Suprapubic skin (tissue), 4 donors: ENCODE measurements at places on chromosomes 3 and 15.

DNA sequence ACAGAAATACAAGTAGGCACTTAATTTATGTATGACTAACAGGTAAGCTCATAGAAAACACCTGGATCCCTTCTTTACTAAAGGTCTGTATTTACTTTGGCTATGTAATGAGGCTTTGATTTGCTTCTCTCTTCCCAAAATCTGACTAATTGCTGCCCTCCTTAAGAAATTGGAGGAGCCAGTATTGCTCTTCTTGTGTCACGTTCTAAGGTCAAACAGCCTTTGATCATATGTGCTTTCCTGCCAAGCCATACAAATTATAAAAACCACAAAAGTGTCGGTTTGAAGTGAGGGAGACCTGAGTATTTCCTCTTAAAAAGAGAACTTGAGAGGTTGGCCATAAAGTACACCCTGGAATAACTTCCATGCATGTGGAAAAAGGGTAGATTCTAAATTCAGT is 112.1 kb upstream of the MB21D2 start:
- H3K36me3 ChIP-seq = no peaks in the 10 kb centered on the region
- H3K4me3 ChIP-seq = no peak overlapping the region
- no peak overlapping the region for H3K27ac ChIP-seq

DNA sequence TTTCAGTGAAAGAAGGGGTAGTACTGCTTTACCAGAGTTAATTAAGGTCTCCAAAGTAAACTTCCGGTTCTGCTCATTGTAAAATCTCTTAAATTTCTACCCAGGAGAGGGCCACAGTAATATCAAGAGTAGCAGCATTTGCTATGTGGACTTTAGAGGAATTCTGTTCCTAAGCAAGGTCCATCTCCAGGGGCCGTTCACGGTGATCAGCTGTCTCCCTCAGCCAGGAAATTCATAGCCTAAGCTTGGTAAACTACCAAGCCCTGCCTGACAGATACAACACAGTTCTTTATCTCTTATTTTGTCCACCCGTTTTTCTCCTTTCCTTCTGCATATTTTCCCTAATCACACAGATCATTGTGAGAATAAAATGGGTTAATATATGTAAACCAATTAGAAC is 2.3 kb downstream of the DUT start:
- no peak overlapping the region for H3K27ac ChIP-seq
- H3K27me3 ChIP-seq = no peaks in the 10 kb centered on the region
- H3K36me3 ChIP-seq = peaks cover 44% of the 10 kb centered on the region
- peaks cover 18% of the 10 kb centered on the region for H3K4me1 ChIP-seq
- H3K4me3 ChIP-seq = no peak overlapping the region

GRCh38 chr3:38828681-38829080 is 12.7 kb upstream of the SCN10A start:
- H3K4me1 ChIP-seq = no peaks in the 10 kb centered on the region
- H3K4me3 ChIP-seq = no peak overlapping the region
- no peak for DNase-seq
- H3K27me3 ChIP-seq = no peaks in the 10 kb centered on the region
- H3K36me3 ChIP-seq = no peaks in the 10 kb centered on the region

DNA sequence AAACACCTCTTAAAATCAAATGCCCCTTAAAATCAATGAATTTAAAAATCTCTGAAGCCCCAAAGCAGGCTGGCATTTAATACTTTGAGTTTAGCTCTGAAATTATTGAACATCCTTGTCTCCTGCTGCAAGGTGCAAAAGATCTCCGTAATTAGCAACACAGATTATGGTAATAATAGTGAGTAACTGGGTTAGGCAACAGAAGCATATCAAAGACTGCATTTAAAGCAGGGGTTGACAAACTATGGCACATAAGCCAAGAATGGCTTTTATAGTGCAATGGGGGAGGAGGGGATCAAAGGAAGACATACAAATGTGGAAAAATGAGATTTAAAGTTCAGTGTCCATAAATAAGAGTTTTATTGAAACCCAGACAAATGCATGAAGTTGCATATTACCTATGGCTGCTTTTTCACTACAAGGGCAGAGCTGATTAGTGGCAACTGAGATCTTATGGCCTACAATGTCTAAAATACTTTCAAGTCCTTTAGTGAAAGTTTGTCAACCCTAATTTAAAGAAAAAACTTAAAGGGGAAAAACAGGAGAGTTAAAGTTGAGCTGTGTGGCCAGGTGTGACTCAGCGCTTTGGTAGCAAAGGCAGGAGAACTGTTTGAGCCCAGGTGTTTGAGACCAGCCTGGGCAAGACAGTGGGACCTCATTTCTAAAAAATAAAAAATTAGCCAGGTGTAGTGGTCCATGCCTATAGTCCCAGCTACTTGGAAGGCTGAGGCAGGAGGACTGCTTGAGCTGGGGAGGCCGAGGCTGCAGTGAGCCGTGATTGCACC is 157.6 kb downstream of the TBL1XR1 start:
- H3K27me3 ChIP-seq = no peaks in the 10 kb centered on the region
- no peak overlapping the region for H3K27ac ChIP-seq
- peaks cover 38% of the 10 kb centered on the region for H3K36me3 ChIP-seq
- H3K4me3 ChIP-seq = no peak overlapping the region
- DNase-seq = no peak
- peaks cover 22% of the 10 kb centered on the region for H3K4me1 ChIP-seq

GRCh38 chr15:40325700-40326099 is 2.2 kb downstream of the INAFM2 start:
- H3K27ac ChIP-seq = no peak overlapping the region
- peaks cover 33% of the 10 kb centered on the region for H3K4me1 ChIP-seq
- no peaks in the 10 kb centered on the region for H3K36me3 ChIP-seq
- no peak overlapping the region for H3K4me3 ChIP-seq

DNA sequence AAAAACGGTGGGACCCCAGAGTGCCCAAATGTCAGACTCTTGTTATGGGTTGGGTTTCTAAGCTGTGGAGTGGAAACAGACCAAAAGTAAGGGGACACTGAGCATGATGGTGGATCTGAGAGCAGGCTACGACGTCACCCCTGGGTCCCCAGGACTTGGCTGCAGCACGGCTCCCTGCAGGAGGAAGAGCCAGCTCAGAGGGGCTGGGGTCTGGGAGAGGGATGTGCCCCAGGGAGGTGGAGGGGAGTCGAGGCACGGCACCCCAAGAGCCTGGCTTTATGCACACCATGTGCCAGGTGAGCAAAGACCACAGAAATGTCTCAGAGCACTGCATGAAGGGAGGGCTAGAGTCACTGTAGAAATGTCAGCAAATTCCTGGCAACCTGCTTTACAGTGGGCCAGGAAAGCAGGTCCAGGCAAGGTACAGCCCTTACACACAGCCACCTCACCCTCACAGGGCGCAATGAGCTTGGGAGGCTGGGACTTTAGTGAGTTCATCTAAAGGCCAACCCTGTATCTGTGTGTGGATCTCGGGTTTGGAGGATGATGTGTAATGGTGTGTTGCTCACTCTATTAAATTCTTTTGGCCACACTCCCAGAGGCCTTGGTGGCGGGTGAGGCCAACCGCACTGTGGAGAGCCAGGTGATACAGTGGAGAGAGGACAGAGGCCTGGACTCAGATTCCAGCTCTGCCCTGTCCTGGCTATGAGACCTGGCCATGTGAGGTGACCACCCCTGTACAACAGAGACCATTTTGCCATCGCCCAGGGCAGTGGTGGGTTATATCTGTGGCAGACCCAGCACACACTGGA is 14.1 kb downstream of the CTSH start:
- H3K4me1 ChIP-seq = peaks cover 33% of the 10 kb centered on the region
- H3K36me3 ChIP-seq = peaks cover 47% of the 10 kb centered on the region
- DNase-seq = no peak
- no peaks in the 10 kb centered on the region for H3K27me3 ChIP-seq
- peak overlapping the region; percentile 17 for H3K27ac ChIP-seq

GRCh38 chr3:56926243-56926946 is 124.6 kb upstream of the ARHGEF3 start:
- H3K4me3 ChIP-seq = no peak overlapping the region
- no peak for DNase-seq
- H3K27me3 ChIP-seq = no peaks in the 10 kb centered on the region
- peaks cover 44% of the 10 kb centered on the region for H3K4me1 ChIP-seq
- H3K27ac ChIP-seq = no peak overlapping the region

GRCh38 chr3:29397406-29397805 is 116.5 kb downstream of the RBMS3 start:
- DNase-seq = no peak
- H3K27me3 ChIP-seq = no peaks in the 10 kb centered on the region
- H3K4me3 ChIP-seq = no peak overlapping the region
- no peaks in the 10 kb centered on the region for H3K4me1 ChIP-seq
- H3K27ac ChIP-seq = no peak overlapping the region
- no peaks in the 10 kb centered on the region for H3K36me3 ChIP-seq

DNA sequence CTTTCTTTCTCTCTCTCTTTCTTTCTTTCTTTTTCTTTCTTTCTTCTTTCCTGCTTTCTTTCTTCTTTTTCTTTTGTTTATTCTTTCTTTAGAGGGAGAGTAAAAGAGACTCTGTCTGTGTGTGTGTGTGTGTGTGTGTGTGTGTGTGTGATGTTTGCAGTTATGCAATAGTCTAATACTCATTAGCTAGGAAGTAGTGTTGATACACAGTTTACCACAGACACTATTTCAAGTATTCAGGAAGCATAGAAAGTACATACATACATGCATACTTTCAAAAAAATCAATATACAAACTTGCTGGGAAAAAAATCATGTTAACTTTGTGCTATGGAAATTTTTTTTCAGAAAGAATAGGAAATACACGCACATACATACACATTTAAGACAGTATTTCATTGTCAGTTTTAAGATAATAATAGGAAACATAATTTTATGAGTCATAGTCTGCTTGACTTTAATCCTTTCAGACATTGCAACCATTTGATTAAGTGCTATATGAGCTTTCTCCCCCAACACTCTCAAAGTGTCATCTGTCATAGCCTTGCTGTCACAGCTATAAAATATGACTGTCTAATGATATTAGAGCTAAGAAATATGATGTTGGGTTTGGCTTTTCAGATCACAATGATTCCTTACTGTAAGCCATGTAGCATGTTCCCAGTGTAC is 74.9 kb upstream of the EPHA3 start:
- H3K27me3 ChIP-seq = no peaks in the 10 kb centered on the region
- no peaks in the 10 kb centered on the region for H3K36me3 ChIP-seq
- no peak overlapping the region for H3K4me3 ChIP-seq
- no peak for DNase-seq
- H3K4me1 ChIP-seq = no peaks in the 10 kb centered on the region

GRCh38 chr3:29614954-29615353 is 334.1 kb downstream of the RBMS3 start:
- H3K4me3 ChIP-seq = no peak overlapping the region
- no peaks in the 10 kb centered on the region for H3K27me3 ChIP-seq
- H3K27ac ChIP-seq = no peak overlapping the region
- H3K36me3 ChIP-seq = no peaks in the 10 kb centered on the region
- H3K4me1 ChIP-seq = peaks cover 10% of the 10 kb centered on the region

- H3K27me3 ChIP-seq = no peaks in the 10 kb centered on the region
- peak overlapping the region; percentile 92 for H3K4me3 ChIP-seq
- peak overlapping the region; percentile 97 for H3K27ac ChIP-seq
- DNase-seq = no peak
- H3K36me3 ChIP-seq = peaks cover 23% of the 10 kb centered on the region
Observed at GRCh38 chr3:63914312-63914711, 2.1 kb upstream of the SCAANT1 start.

GRCh38 chr3:191372122-191372521 is 41.8 kb upstream of the UTS2B start:
- no peaks in the 10 kb centered on the region for H3K27me3 ChIP-seq
- H3K36me3 ChIP-seq = peaks cover 32% of the 10 kb centered on the region
- no peak overlapping the region for H3K4me3 ChIP-seq
- peaks cover 17% of the 10 kb centered on the region for H3K4me1 ChIP-seq

GRCh38 chr3:29695643-29696198 is 414.9 kb downstream of the RBMS3 start:
- no peak overlapping the region for H3K4me3 ChIP-seq
- H3K4me1 ChIP-seq = peaks cover 22% of the 10 kb centered on the region
- H3K27ac ChIP-seq = peak overlapping the region; percentile 77
- H3K27me3 ChIP-seq = no peaks in the 10 kb centered on the region
- H3K36me3 ChIP-seq = no peaks in the 10 kb centered on the region

DNA sequence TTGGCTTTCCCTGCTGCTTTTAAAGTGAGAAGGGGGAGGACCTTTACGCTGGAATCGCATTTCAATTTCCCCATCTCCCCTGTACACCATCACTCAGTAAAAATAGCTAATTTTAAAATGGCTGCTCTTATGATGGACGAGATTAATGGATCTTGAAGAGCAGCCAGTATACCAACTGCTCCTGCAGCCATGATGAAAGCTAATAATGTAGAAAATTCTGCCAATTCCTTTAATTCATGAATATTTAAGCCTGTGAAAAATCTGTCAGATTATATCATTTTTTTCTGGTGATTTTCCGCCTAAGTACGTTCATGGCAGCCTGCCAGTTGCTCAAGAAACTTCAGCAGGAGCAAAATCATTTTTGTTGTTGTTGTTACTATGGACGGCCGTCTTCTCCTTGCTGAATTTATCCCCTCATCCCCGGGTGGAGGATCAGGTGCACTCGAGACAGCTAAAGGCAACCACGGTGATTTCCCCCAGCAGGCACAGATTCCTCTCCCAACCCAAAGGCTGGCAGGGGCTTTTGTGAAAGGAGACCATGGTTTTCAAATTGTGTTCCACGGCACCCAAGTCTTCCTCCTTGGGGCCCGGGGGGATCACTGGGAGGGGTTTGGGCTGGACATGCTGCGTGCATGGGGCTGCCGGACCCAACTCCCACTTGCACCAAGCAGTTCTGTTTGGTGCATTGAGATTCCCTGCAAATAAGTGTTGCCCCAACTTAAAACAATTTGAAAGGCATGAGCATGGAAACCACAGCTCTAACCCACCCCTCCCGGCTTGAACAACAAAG is 289.6 kb downstream of the UACA start:
- H3K27me3 ChIP-seq = peaks cover 5% of the 10 kb centered on the region
- H3K36me3 ChIP-seq = no peaks in the 10 kb centered on the region
- peak overlapping the region; percentile 82 for H3K27ac ChIP-seq
- H3K4me1 ChIP-seq = peaks cover 34% of the 10 kb centered on the region
- H3K4me3 ChIP-seq = peak overlapping the region; percentile 42

GRCh38 chr3:37905987-37906674 is 44.5 kb downstream of the CTDSPL start:
- H3K4me1 ChIP-seq = peaks cover 54% of the 10 kb centered on the region
- no peaks in the 10 kb centered on the region for H3K27me3 ChIP-seq
- DNase-seq = no peak
- H3K27ac ChIP-seq = peak overlapping the region; percentile 65

DNA sequence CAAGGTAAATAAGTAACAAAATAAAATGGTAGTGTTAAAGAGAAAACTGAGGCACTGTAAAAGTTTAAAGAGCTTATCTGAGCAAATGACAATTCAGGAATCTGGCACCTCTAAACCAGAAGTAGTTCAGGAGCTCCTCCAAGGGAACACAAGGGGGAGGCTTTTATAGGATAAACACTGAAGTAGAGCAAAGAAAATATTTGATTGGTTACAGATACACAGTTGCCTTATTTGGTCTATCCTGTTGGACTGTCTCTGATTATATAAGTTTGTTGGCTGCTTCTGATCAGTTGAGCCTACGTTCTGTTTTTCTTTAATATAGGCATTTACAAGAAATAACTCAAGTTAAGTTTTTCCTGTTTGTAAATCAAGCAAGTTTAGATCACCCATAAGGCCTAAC is 146.9 kb downstream of the ERC2 start:
- H3K27ac ChIP-seq = no peak overlapping the region
- no peaks in the 10 kb centered on the region for H3K36me3 ChIP-seq
- H3K4me3 ChIP-seq = no peak overlapping the region
- H3K27me3 ChIP-seq = no peaks in the 10 kb centered on the region
- no peak for DNase-seq
